ENCODE measurements at places on chromosomes 1 and 21.

- no peak for DNase-seq
Measured at GRCh38 chr1:9990944-9991343, 6.1 kb upstream of the RBP7 start.

GRCh38 chr1:152110860-152111514 is 4.3 kb downstream of the TCHH start:
- DNase-seq: no peak

- no peak for DNase-seq
Measured at GRCh38 chr1:231576804-231577718, 48.6 kb downstream of the TSNAX start.

DNA sequence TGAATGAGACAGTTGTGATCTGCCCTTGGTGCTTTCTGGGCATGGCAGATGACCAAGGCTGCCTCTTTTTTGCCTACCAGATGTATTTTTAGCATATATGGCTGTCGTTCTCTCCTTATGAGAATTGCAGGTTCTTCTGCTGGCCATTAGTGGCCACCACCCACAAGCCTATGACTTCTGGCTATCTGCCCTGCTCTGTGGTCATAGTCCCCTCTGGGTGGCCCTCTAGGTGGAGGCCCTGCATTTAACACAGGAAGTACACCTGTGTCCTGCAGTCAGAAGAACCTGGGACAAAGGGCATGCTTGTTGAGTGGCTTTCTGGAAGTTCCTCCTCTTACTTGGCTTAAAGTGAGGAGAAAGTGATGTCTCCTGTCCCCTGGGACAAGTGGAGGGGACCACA is 6.5 kb downstream of the FCAMR start:
- DNase-seq: no peak

DNA sequence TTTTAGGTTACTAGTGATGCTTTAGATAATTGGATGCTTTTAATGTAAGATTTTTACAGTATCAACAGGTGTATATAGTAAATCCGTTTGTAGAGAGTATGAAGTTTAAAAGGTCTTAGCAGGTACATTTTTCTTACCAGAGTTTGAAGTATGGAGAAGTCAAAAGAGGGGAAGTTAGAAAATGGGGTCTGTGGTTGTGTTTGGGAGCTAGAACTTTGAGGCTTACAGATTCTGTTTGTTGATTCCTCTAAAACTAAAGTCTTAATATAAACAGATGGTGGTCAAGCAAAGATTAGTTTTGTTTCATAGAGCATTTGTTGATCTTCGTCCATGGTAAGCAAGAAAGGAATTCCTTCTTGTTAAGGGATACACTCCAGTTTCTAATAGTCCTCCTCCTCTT is 35.8 kb downstream of the CDC42 start:
- no peak for DNase-seq

- DNase-seq: no peak
Measured at GRCh38 chr1:235266325-235266724, 61.7 kb downstream of the ARID4B start.

DNA sequence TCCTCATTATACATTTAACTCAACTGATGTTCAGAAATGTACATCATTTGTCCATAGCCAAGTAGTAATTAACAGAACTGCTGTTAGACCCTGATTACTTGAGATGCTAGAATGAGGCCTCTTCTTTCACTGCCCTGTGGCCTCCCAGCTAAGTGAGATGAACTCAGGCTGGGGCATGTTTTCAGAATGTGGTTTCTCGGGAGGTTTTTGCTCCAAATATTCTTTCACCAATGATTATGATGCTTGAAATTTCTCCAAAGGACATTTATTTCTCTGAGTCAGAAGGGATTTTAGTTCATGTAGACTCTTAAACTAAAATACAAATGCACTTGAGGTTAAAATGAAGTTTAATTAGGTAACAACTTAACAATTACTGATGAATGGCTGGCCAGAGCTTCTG is 34.6 kb upstream of the ADAMTS5 start:
- no peak for DNase-seq

DNA sequence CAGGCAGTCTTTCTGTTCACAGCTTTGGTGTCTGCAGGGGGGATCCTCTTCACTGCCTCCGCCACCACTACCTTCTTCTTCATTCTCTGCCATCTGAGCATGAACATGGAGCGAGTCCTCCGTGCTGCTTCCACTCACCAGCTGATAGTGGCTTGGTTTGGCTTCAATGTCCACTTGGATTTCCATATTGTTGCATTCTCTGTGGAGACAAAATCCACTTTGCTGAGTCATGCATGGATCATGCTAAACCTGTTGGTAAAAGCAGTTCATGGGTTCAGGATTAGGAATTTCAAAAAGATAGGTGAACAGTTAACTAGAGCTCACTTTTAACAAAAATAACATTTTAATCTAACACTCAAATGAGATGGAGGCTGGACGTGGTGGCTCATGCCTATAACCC is 27.5 kb downstream of the RNF19B start:
- DNase-seq: no peak

DNA sequence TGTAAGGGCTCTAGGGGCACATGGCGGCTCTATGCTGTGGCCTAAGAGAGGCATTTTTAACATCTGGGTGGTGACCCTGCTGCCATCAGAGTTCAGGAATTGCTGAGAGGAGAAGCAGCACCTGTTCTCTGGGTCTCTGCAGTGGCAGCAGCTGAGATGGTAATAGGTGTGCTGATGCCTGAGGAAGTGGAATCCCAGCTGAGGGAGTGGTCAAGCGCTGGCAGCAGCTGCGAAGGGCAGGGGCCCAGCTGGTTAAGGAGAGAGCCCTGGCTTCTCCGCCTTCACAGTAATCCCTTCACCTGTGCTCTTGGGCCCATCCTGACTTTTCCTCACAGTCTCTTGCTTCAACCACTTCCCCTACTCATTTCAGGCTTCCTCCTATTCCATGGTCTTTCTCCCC is 39.8 kb downstream of the GJA5 start:
- no peak for DNase-seq

GRCh38 chr1:181601186-181601950 is 118.1 kb downstream of the CACNA1E start:
- DNase-seq: no peak

DNA sequence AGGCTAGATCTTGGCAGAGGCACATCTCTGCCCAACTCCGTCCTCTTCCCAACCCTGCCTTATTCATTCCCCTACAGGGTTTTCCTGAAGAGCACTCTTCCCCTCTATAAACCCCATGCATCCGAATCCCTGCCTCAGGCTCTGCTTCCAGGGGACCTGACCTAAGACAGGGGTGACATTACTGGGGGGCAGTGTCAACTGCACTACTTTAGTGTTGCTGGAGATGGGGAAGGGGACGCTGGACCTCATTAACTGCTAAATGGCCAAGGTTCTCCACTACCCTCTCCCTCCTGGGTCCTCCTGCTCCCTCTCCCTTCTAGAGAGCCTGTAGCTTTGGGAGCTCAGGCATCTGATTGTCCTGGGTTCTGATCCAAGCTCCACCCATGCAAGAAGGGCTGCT is 126.2 kb downstream of the GRIK3 start:
- no peak for DNase-seq

DNA sequence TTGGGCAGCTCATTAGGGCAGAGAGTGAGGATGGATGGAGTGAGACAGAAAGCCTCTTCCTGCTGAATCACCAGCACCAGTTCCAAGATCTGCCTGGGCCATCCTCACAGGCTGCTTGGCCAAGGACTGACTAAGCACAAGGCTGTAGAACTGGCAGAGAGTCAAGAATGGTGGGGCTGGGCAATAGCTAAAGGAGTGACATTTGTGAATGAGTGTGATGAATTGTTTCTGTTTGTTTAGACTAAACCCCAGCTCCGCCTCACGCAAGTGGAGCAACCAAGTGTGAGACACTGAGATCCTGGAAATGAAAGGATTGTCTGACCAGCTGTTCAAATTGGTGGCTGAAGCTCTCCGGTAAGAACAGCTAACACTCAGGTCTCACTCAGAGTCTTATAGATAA is 38.6 kb downstream of the BRINP2 start:
- no peak for DNase-seq

GRCh38 chr1:74517599-74518051 is 5.2 kb upstream of the LRRC53 start:
- no peak for DNase-seq
